CD4-positive, alpha-beta T cell treated with Interleukin-6 at 100 ng/mL for 8 hours (primary cell): ENCODE measurements at places on chromosomes 13 and 19.

DNA sequence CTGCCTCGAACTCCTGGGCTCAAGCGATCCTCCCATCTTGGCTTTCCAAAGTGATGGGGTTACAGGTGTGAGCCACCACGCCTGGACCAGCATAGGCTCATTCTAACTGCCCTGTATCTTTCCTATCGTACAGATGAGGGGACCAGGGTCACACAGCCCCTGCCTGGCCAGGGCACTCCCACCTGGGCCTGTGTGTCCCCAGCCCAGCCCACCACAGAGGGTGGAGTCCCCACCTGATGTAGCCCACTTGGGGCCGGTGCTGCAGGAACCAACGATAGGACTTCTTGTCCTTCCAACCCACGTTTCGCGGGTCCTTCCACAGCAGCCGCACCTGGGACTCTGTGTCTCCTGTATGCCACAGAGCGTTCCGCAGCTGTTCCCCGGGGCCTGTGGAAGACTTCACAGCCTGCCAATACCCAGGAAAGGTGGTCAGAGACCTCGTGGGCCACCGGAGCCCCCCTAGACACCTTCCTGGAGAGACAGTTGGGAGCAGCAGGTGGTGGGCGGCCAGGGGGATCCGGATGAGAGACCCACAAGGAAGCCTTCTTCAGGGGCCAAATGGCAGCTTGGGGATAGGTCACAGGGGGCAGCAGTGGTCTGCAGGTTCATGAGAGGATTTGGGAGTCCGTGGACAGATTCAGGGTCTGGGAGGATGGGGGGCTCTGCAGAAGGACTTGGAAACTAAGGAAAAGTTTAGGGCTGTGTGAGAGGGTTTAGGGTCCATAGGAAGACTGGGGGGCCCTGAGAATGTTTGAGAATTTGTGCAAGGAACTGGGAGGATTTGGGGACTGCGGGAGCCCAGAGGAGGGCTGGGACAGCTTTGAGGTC, 6.9 kb downstream of the COMP start:
- DNase-seq: no peak

DNA sequence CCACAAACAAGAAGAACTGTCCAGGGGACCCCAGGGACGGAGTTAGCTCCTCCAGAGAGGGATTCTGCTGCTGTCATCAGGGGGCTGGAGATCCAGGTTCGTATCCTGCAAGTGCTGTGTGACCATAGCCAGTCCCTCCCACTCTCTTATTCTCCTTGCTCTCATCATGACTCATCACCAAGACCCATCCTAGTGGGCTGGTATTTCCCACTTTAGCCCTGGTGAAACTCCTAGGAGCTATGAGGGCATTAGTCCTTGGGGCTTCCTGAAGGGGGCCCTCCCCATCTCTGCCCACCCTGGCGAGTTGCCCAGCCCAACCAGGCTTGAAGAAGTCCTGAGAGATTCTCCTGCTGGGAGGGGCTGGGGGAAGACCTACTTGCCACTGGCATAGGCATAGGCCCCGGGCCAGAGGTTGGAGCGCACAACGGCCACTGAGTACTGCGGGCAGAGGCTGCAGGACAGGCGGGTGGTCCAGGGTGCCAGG, 7.5 kb upstream of the DMWD start:
- DNase-seq: no peak

DNA sequence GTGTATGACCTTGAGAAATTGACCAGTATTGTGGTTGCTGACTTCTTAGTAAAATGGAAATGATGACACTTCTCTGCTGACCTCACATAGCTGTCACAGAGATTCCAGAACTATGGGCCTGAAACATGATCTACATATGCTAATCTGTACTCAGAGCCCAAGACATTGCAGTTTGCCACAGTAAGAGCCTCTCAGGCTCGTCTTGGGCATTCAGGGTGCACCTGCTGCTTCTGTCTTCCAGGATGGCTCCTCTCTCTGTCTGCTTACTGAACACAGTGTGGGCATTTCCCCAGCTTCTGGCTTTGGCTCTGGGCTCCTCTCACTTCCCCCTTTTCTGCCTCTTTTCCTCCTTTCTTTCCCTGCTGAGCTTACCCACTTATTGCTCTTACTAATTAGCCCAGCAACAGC, 22.3 kb upstream of the SLC46A3 start:
- no peak for DNase-seq

- no peak for DNase-seq
These were observed 55.0 kb downstream of the MRPL57 start for GRCh38 chr13:21231426-21231940.

DNA sequence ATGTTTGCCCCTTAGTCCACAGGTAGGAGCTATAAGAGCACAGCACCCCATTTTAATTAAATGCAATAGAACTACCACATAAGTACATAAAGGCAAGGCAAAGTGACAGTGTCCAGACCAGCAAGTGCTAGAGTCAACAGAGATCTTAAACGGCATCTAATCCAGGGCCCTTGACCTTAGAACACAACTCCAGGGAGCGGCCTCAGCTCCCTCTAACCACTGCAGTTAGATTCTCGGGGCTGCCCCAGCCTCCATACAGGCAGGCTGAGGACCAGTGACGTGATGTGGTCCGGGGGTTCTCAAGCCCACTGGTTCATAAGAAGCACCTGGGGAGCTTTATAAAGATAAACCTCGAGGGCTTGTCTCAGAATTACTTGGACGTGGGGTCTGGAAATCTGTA, 10.0 kb upstream of the ATP12A start:
- no peak for DNase-seq

DNA sequence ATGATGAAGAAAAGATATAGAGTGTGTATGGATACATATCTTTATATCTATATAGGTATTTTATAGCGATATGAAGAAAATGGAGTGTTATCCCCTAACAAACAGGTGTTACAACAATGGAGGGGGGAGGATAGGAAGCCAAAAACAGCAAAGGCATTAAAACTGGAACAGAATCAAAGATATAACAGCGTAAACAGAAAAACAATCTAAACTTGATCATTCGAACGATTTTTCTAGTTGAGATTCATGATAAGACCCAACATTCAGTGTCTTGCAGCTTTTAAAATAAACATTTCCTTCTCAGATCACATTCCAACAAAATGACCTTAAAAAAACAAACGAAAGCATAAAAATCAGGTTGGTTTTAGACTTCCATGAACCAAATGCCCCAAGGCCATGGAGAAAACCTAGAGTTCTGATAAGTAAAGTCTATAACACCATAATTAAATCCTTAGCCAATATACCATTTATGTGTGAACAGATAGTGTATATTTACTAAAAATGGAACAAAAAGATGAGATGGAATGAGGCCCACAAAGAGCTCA, 55.7 kb downstream of the CAB39L start:
- no peak for DNase-seq

GRCh38 chr19:11729586-11729985, 9.2 kb downstream of the ZNF823 start:
- no peak for DNase-seq

DNA sequence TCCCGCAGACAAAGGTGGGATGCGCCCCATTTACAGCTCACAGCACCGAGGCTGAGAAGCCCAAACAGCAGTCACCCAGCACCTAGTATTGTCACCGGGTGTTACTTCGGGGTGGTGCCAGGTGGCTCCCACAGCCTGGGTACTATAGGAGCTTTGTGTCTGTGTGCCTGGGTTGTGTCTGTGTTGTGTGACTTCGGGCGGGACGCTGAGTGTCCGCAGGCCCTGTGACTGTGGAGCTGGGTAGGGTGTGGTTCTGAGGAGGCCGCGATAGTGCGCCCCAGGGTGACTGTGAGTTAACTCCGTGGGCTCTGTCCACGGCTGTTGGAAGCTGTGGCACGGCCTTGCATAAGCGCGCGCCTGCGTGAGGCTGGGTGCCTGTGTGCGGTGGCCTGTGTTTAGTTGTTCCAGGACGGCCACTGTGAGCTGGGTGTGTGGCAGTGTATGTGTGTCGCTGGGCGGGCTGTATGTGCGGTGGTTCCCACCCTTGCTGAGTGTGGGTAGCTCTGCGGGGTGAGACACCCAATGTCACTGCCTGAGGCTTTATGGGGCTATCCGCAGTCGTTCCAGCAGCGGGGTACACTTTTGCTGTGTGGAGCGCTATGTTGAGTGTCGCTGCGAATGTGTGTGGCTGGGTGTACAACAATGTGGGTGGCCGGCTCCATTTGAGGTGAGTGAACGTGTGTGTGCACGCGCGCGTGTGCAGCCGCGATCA, 559 bp upstream of the SSBP4 start:
- no peak for DNase-seq

- DNase-seq: peak; percentile 37
These were observed 5.3 kb upstream of the GPR4 start for GRCh38 chr19:45607071-45608029.

GRCh38 chr19:38739440-38740256, 4.6 kb downstream of the CAPN12 start:
- DNase-seq: no peak

GRCh38 chr13:76944456-76944855, 3.9 kb upstream of the ACOD1 start:
- no peak for DNase-seq

- no peak for DNase-seq
These were observed 28.9 kb upstream of the CYSLTR2 start for GRCh38 chr13:48624858-48625257.

- DNase-seq: peak; percentile 91
These were observed 63.6 kb downstream of the ZNF429 start for GRCh38 chr19:21568816-21569493.

- DNase-seq: no peak
These were observed 26.5 kb downstream of the RANBP3 start for GRCh38 chr19:5951338-5951861.

- DNase-seq: no peak
These were observed 25.2 kb downstream of the PAN3 start for GRCh38 chr13:28163587-28163986.

DNA sequence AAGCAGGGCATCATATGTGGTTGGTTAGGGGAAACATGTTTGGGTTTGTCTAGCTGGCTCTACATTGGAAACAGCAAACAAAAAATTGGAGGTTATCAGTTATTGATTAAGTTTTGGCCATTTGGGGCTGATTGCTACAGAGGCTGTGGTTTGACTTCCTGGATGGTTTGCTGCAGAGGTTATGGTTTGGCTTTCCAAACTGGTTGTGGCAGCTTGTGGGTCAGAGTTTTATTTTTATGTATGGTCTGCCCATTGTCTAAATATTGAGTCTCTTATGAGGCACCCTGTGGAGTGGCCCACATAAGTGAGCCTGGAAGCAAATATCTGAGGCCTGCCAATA, 261.6 kb downstream of the GPC5 start:
- DNase-seq: no peak

DNA sequence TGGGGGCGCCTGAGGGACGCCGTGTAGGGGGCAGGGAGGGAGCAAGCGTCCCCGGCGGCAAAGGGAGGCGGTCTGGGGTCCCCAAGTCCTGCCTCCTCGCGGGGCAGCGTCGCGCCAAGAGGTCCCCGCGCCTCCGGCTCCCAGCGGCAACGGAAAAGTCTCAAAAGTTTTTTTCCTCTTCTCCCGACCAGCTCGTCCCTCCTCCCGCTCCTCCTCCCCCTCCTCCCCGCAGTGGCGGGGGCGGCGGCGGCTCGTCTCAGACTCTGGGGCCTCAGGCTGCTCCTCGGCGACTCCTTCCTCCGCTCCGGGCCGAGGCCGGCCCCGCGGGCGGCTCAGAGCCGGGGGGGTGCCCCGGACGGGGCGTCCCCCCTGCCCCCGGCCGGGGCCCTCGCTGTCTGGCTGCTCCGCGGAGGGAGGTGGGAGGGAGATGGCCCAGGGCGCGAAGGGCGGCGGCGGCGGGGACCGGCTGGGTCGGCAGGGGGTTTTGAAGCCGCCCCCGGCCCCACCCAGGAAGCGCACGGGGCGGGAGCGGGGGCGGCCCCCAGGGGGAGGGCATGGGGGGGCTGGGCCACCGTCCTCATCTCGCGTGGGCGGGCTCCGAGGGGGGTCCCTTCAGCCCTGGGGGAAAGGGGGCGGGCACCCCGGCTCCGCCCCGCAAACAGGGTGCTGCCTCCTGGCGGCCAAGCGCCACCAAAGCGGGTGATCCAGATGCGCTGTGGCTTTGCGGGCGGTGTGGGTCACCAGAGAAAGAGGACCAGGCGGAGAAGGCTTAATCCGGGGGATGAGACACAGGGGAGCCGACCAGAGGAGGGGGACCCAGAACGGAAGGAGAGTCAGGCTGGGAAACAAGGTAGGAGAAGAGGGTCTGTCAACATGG, at the start of gene TGFB1:
TGFB1 (minus strand) TSS at position 457 of the 877 bp plus-strand sequence. CDS start 878 bp downstream, outside the sequence.
- DNase-seq: peak; percentile 95
